Activated T-helper 17 cell treated with anti-CD3 and anti-CD28 coated beads, Interleukin-2, amount 50 U/mL, for 72 hours (primary cell): ENCODE measurements at places on chromosomes 5 and 9.

- no peak overlapping the region for H3K4me3 ChIP-seq
- H3K27me3 ChIP-seq, result peaks cover 9% of the 10 kb centered on the region
- H3K27ac ChIP-seq, result no peak overlapping the region
- ATAC-seq, result no peak
- H3K4me1 ChIP-seq, result no peaks in the 10 kb centered on the region
These were observed 23.8 kb downstream of the SH3RF2 start for GRCh38 chr5:145960166-145960565.

- H3K27ac ChIP-seq, result no peak overlapping the region
- H3K4me3 ChIP-seq, result no peak overlapping the region
- H3K36me3 ChIP-seq, result no peaks in the 10 kb centered on the region
- no peaks in the 10 kb centered on the region for H3K27me3 ChIP-seq
These were observed 79.4 kb downstream of the FBXL7 start for GRCh38 chr5:15579193-15579990.

DNA sequence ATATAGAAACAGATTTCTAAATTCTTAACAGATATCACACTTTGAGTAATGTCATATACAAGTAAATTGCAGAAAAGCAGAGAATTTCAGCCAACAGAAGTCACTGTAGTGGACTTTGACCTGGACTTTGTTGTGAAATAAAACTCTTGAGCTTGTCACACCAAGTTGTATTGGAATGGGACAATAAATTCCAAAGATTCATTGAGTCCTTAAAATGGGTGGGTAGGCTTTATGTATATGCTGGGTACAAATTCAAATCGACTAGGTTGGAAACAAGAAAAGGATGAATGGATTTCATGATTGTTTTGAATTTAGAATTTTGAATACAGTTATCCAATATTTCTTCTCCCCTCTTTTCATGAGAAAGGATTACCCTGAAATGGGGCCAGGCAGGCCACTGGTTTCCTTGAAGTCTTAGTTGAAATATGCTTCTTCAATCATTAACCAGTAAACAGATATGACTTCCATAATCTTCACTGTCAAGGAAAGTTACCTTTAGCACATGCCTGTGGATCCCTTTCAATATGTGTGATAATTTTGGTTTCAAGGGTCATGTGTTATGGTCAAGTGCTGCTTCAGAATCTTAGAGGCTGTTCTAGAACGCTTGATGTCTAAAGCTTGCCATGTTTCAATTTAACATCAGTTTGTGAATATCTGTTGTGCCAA is 25.7 kb downstream of the PIP5K1B start:
- H3K36me3 ChIP-seq, result no peaks in the 10 kb centered on the region
- no peaks in the 10 kb centered on the region for H3K4me1 ChIP-seq
- peaks cover 40% of the 10 kb centered on the region for H3K27me3 ChIP-seq
- no peak overlapping the region for H3K4me3 ChIP-seq

GRCh38 chr5:135743705-135744411 is 90.6 kb upstream of the SLC25A48 start:
- H3K36me3 ChIP-seq, result no peaks in the 10 kb centered on the region
- no peak for ATAC-seq
- H3K27me3 ChIP-seq, result no peaks in the 10 kb centered on the region
- no peaks in the 10 kb centered on the region for H3K4me1 ChIP-seq
- no peak overlapping the region for H3K27ac ChIP-seq
- no peak overlapping the region for H3K4me3 ChIP-seq

- H3K4me1 ChIP-seq, result no peaks in the 10 kb centered on the region
- no peaks in the 10 kb centered on the region for H3K27me3 ChIP-seq
- H3K27ac ChIP-seq, result no peak overlapping the region
- ATAC-seq, result no peak
These were observed 219.1 kb downstream of the ADAMTS6 start for GRCh38 chr5:65262649-65263059.
